CD8-positive, alpha-beta memory T cell (primary cell): ENCODE measurements at places on chromosomes 12 and 14.

DNA sequence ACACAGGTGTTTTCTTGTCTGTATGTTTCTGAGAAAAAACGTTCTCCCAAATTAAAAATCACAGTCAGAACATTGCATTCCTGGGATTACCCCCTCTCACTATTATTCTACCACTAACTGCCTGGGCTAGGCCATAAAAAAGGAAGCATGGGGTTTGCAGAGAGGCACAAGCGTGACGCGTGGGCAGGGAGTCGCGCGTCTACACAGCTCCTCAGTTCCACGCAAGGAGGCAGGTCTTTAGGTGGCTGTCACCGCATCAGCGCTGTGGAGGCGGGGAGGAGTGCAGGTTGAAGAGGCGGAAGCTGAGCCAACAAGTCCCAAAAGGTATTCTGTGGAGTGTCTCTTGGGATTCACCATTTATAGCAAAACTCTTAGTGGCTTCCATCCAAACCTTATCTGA, 109.9 kb downstream of the RIMBP2 start:
- DNase-seq = no peak

DNA sequence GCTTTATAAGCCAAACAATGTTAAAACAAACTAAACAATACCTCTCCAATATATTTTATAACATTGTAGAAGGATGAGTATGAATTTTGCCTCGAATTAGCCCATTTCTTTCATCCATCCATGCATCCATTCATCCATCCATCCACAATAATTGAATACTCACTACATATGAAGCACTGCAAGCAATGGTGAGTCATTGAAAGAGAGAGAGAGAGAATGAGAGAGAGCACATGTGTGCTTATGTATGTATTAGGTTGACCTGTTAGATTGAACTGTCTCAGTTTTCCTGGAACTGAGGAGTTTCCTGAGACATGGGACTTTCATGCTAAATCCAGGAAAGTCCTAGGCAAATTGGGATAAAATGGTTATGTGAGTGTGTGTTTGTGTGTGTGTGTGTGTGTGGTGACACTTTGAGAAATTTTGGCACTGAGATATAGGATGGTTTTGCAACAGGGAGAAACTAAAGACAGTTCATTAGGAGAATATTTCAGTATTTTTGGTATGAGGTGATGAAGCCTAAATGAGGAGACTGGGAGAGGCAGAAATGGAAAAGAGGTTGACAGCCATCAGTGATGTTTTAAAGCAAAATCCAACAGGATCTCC, 98.4 kb downstream of the C12orf75 start:
- DNase-seq = no peak

DNA sequence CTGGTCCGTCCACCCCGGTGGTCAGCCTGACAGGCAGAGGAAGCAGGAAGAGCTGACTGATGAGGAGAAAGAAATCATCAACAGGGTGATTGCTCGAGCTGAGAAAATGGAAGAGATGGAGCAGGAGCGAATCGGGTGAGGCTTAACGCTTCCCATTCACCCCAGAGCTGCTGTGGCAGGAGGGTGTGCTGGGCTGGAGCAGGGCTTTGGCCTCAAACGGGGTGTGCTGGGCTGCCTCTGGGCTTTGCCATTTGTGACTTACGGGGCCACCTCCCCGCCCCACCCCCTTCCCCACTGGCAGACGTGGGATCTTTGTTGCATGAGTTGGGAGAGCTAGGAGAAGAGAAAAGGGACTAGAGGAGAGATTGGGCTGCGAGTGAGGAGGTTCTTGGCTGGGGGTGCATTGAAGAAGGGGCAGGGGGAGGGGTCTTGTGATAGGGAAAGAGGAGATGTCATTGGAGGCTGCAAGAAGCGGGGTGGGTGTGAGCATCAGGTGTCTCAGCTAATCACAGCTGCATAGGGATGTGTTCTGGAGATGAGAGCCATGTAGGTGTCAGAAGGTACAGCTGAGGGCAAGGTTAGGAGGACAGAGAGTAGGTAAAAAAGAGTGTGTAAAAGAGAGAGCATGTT, 56.3 kb downstream of the RPH3A start:
- DNase-seq = no peak

- peak; percentile 17 for DNase-seq
Observed at GRCh38 chr12:101759396-101760047, 20.3 kb upstream of the SYCP3 start.

DNA sequence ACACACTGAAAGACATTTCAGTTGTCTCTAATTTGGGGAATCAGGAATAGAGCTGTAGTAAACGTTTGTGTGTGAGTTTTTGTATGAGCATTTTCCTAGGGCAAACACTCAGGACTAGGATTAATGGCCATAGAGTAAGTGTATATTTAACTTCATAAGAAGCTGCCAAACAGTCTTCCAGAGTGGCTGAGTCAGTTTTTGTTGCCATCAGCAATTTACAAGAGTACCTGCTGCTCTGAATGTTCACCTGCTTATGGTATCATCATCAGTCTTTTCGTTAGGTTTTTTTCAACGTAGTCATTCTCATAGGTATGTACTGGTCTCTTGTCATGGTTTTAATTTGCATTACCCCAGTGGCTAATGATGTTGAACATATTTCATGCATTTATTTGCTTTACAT, 30.6 kb upstream of the TRHDE start:
- DNase-seq = no peak

DNA sequence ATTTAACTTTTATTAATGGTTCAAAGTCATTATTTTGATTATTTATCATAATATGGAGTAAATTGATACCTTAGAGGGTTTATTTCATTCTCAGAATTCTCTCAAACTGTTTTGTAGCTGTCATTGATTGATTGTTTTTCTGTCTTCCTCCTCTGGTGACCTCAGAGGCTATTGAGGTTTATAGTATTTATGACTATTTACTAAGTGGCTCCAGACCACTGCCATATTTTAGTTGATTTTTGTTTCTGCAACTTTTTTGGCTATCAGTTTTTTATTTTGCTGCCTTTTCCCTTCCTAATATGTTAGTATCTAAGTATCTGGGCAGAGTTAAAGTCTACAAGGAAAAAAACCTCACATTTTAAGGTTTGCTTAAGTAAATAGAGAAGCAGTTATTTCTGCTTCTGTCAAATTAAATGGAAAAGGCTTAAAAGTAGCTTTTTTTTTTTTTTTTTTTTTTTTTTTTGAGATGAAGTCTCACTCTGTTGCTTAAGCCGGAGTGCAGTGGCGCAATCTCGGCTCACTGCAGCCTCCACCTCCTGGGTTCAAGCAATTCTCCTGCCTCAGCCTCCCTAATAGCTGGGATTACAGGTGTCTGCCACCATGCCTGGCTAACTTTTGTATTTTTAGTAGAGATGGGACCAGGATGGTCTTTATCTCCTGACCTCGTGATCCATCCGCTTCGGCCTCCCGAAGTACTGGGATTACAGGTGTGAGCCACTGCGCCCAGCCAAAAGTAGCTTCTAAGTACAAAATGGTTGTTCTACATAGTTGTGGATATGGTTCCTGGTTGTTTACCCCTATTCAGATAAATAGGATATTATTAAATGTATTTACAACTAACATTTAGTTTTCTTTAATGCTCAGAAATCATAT, 8.2 kb downstream of the MDM2 start:
- no peak for DNase-seq
